ENCODE measurements at places on chromosomes 11 and 22. TPM values are rescaled to one million over a fixed set of nuclear protein-coding genes. Genes with fewer than 3 reads are reported as not detected.

The DAGLA gene
- 4.2 TPM for total RNA-seq

The TUBA8 gene
- 0.87 TPM for total RNA-seq

The C11orf42 gene
- total RNA-seq: not detected

The ZNF202 gene
- total RNA-seq: 10.0 TPM

The CARNS1 gene
- total RNA-seq: 0.71 TPM

The LIF gene
- 10.7 TPM for total RNA-seq

The SH3BP1 gene
- 14.0 TPM for total RNA-seq

The AGBL2 gene
- total RNA-seq: 2.6 TPM

The LRRC55 gene
- 0.05 TPM for total RNA-seq

The SLC1A2 gene
- total RNA-seq: 1.5 TPM

The PANX2 gene
- total RNA-seq: 2.1 TPM

GRCh38 chr11:33529461-33529860 lies 171.2 kb downstream of the C11orf91 start:
- H3K36me3 ChIP-seq: no peaks in the 10 kb centered on the region
- no peak overlapping the region for H3K4me3 ChIP-seq
- no peak overlapping the region for H3K27ac ChIP-seq
- no peaks in the 10 kb centered on the region for H3K27me3 ChIP-seq
- no peak for DNase-seq
- H3K4me1 ChIP-seq: no peaks in the 10 kb centered on the region

DNA sequence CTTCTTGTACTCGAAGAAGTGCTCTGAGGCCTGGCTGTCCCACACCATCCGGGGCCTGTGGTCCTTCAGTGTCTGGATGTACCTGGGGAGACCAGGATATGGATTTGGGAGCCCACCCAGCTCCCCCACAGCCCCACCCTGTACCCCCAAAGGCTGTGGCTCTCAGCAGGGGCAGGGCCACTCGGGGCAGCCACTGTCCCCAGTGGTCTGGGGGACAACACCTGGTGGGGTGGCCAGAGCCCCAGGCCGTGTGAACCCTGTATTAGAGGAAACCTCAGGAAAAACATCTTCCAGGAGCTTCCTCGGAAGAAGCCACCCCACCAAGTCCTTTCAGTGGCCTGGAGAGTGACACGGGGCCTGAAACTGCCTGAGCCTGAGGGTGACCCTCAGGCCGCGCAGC lies 27.8 kb downstream of the TSPAN4 start:
- no peak overlapping the region for H3K27ac ChIP-seq
- no peak overlapping the region for H3K4me3 ChIP-seq
- no peaks in the 10 kb centered on the region for H3K4me1 ChIP-seq
- H3K36me3 ChIP-seq: no peaks in the 10 kb centered on the region

DNA sequence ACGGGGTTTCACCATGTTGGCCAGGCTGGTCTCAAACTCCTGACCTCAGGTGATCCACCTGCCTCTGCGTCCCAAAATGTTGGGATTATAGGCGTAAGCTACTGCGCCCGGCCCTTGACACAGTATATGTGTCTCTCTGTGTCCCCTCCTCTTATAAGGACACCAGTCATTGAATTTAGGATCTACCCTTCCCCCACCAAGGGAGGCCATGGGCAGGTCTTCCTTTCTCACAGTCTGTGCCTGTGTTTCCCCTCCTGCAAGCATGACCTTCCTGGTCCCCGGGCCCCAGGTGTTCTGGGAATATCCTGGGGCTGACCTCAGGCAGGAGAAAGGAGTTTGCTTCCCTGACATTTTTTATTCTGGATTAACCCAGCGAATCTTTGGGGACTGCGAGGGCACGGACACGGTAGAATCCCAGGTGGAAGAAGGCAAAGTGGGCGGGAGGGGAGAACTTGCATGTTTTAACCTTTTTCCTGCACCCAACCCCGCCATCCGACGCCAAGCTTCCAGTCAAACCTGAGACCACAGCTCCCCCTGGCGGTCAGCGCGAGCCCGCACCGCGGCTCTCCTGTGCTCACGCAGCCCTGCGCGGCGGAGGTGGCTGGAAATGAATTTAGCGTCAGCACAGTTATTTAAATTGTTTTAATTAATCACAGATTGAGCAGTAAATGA lies 42.1 kb upstream of the ISX start:
- H3K27me3 ChIP-seq: peaks cover 43% of the 10 kb centered on the region
- H3K4me1 ChIP-seq: no peaks in the 10 kb centered on the region
- no peak overlapping the region for H3K4me3 ChIP-seq

DNA sequence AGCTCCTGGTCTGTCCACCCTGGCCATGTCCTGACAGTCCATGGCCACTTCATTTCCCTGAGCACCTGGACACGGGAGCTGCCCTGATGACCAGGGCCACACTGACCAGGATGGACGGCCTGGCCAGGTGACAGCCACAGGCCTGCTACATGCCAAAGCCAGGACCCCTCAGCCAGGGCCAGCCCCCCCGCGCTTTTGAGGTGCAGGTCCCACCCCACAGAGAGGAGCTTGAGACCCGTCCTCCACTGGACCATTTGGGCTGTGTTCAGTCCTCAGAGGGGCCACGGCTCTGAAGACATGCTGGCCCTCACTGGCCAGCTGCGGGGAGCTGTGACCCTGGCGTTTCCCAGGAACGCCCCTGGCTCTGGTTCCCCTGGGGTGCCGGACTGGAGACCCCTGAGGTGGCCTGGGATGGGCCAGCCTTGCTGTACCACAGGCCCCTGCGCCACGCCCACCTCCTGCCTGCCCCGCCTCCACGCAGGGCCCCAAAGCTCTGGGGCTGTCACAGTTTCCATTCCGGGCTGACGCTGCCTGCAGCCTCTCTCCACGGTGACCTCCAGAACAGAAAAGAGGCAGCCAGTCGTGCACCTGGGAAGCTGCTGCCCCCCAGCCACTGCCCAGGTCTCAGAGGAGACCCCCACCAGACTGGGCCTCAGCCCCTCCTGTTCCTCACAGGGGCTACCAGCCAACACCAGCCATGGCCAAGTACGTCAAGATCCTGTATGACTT lies 18.2 kb downstream of the EPS8L2 start:
- peaks cover 3% of the 10 kb centered on the region for H3K4me1 ChIP-seq
- no peaks in the 10 kb centered on the region for H3K36me3 ChIP-seq
- H3K4me3 ChIP-seq: no peak overlapping the region
- H3K27ac ChIP-seq: no peak overlapping the region

- H3K4me3 ChIP-seq: peak overlapping the region; percentile 81
- no peaks in the 10 kb centered on the region for H3K36me3 ChIP-seq
- H3K27me3 ChIP-seq: peaks cover 92% of the 10 kb centered on the region
- H3K4me1 ChIP-seq: peaks cover 13% of the 10 kb centered on the region
- peak; percentile 89 for DNase-seq
Measured at GRCh38 chr11:70399681-70400112, 1.4 kb downstream of the CTTN start.

- H3K36me3 ChIP-seq: no peaks in the 10 kb centered on the region
- no peak for DNase-seq
- no peak overlapping the region for H3K27ac ChIP-seq
Measured at GRCh38 chr11:111362887-111363411, 16.1 kb downstream of the POU2AF1 start.

DNA sequence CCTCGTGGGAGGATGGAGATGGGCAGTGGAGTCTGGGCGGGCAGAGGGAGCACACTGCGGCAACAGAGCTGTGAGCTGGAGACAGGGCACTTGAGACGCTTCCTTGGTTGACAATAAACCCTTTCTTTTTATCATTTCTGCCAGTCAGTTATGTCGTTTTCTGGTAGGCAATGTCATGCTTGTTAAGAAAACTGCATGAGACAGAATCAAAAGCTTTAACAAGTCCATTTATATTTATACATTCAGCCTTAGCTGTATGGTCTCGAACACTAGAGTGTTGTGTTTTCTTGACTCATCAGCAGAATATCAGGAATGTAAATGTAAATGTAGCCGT lies 31.9 kb downstream of the PPFIA1 start:
- H3K36me3 ChIP-seq: no peaks in the 10 kb centered on the region
- H3K27me3 ChIP-seq: no peaks in the 10 kb centered on the region
- H3K27ac ChIP-seq: no peak overlapping the region
- peaks cover 4% of the 10 kb centered on the region for H3K4me1 ChIP-seq
- no peak for DNase-seq
- H3K4me3 ChIP-seq: no peak overlapping the region

DNA sequence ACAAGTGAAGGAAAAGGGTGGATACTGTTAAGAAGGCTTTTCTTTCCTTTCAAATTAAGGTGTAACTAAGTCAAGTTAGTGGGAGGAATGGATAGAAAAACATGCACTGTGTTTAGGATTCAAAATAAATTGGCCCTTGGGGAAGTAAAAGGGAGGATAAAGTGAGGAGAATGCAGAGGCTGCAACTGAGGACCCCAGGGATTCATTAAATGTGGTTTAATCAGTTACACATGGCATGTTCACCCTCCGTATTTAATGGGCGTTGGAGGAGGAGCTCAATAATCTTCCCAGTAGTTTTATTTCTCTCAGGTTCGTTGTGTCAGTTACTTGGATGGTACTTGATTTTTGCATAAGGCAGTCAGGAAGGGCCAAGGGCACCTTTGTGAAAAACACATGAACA lies 966.3 kb downstream of the JRKL start:
- no peak overlapping the region for H3K4me3 ChIP-seq
- DNase-seq: no peak
- H3K36me3 ChIP-seq: no peaks in the 10 kb centered on the region
- H3K27me3 ChIP-seq: no peaks in the 10 kb centered on the region
- no peaks in the 10 kb centered on the region for H3K4me1 ChIP-seq
- H3K27ac ChIP-seq: no peak overlapping the region

- no peak for DNase-seq
- H3K27ac ChIP-seq: no peak overlapping the region
- no peaks in the 10 kb centered on the region for H3K4me1 ChIP-seq
- no peaks in the 10 kb centered on the region for H3K36me3 ChIP-seq
- H3K27me3 ChIP-seq: no peaks in the 10 kb centered on the region
Measured at GRCh38 chr11:121892863-121893262, 223.2 kb downstream of the BLID start.

DNA sequence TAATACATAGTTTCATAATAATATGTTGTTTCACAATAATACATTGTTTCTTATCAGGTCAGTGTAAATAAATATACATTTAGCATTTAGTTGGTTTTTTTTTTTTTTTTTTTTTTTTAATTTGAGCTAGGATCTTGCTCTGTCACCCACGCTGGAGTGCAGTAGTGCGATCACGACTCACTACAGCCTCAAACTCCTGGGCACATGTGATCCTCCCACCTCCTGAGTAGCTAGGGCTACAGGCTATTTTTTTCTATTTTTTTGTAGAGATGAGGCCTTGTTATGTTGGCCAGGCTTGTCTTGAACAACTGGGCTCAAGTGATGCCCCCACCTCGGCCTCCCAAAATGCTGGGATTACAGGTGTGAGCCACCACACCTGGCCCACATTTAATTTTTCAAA lies 43.5 kb downstream of the MIAT start:
- peaks cover 24% of the 10 kb centered on the region for H3K36me3 ChIP-seq
- H3K27ac ChIP-seq: no peak overlapping the region
- H3K4me1 ChIP-seq: no peaks in the 10 kb centered on the region

DNA sequence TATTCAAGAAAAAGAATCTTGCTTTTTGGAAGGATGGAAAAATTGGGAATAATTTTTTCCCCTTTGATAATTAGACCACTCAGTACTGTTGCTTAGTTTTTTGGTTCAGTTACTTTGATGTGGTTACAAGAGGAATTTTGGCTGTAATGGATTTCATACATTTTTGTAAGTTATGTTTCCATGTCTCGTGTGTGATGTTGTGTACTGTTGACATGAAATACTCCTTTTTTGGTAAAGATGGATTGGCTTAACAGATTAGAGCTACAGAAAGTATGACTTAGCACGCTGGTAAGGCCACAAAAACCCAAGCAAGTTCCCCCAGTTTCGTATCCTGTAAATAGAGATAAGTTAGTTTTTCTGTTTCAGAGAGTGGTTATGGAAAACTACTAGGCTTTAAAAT lies 11.9 kb downstream of the TBCEL start:
- DNase-seq: no peak
- no peaks in the 10 kb centered on the region for H3K27me3 ChIP-seq
- no peak overlapping the region for H3K27ac ChIP-seq
- no peak overlapping the region for H3K4me3 ChIP-seq

- H3K36me3 ChIP-seq: peaks cover 26% of the 10 kb centered on the region
- no peaks in the 10 kb centered on the region for H3K27me3 ChIP-seq
- no peak overlapping the region for H3K4me3 ChIP-seq
- DNase-seq: peak; percentile 83
- peak overlapping the region; percentile 26 for H3K27ac ChIP-seq
Measured at GRCh38 chr11:65043881-65044501, 3.0 kb downstream of the SAC3D1 start.

DNA sequence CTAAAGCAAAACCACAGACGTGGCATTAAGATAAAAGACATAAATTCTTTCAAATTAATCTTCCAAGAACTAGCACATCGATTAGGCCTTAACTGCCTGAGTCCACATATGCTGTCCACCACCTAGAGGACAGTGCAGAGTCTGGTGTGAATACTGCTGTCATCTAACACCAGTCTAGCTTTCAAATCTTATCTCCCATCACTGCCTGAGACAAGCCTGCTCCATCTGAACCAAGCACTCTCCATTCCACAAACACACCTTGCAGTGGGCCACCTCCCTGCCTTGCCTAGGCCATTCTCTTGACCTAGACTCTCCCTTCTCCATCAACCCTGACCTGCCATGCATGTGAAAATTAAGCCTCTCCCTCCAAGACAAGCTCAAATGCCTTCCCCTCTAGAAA lies 129.5 kb upstream of the PITPNB start:
- no peaks in the 10 kb centered on the region for H3K36me3 ChIP-seq
- H3K4me1 ChIP-seq: peaks cover 19% of the 10 kb centered on the region
- DNase-seq: no peak
- H3K27ac ChIP-seq: peak overlapping the region; percentile 71
- no peak overlapping the region for H3K4me3 ChIP-seq

DNA sequence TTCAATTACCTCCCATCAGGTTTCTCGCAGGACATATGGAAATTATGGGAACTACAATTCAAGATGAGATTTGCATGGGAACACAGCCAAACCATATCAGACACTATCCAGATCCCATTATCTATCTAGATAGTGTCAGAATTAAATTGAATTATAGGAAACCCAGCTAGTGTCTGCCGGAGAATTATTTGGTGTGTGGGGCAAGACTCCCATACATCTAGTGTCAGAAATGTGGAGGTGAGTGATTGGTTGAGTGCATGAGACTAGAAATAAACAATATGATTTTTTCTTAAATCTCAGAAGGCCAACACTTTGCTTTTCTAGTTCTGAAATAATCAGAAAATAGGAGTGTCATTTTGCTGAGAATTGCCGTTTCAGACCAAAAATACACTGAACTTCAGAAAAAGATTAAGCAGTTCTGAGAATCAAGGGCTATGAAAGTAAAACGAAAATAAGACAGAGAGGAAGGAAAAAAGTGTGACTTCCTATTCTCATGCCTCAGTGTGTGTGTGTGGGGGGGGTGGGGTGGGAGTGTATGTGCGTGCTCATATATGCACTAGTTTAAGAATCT lies 21.3 kb downstream of the CASP12 start:
- no peak overlapping the region for H3K4me3 ChIP-seq
- no peak overlapping the region for H3K27ac ChIP-seq
- DNase-seq: no peak

GRCh38 chr22:40415531-40416266 lies 45.3 kb downstream of the SGSM3 start:
- H3K27me3 ChIP-seq: no peaks in the 10 kb centered on the region
- H3K36me3 ChIP-seq: peaks cover 87% of the 10 kb centered on the region
- peak; percentile 44 for DNase-seq
- H3K4me3 ChIP-seq: no peak overlapping the region
- no peaks in the 10 kb centered on the region for H3K4me1 ChIP-seq
- H3K27ac ChIP-seq: no peak overlapping the region
